ENCODE measurements at places on chromosomes 6 and 20.

DNA sequence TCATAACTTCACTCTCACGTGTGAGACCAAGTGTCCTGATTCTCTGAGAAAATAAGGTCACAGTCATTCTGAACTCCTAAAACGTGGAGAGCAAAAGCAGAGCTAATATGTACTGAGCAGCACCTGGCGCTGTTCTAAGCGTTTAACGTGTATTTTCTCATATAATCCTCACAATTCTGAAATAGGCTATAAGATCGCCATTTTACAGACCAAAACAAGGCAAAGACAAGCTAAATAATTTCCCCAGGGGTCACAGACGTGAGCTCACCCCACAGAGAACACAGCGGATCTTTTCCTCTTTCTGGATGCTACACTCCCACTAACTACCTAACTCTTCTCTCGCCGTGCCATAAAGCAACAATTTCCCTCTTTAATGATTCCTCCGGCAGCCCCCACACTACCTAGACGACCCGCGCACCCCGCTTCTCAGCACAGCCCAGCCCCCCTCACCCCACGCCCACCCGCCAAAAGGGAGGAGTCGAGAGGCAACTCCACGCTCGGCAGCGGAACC lies 636 bp downstream of the SUPT3H start:
- no peak for DNase-seq

- DNase-seq = no peak
Measured at GRCh38 chr20:34643928-34644327, 33.0 kb downstream of the PIGU start.

DNA sequence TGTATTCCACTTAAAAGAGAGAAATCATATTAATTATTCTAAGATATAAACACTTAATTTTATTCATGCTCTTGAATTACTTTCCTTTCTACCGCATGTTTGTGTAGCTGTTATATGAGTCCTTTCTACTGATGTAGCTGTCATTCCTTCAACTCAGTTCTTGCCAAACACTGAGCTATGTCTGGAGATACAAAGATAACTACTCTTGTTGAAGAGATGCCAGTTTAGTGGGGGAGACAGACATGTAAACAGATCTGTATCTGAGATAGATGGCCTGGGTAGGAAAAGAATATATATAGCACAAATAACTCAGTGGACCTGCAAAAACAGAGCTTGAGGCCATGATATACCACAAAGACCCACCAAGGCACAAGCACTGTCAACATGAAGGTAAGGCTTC lies 157.3 kb downstream of the BTBD9 start:
- DNase-seq = no peak

DNA sequence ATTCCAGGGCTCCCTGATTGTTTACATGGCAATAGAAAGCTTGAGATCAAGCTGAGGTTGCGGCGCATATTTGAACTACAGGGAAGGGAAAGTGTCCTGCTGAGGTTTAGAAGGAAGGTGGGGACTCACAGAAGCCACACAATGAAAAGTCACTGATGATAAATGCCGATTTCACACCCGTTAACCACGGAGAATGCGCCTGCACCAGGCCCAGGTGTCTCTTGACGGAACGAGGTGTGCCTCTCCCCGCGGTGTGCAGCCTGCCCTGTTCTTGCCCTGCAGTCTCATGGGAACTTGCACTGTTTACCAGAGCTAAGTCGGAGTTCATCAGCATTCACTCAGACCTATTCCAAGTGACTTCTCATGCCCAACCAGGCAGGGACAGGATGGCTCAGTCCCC lies 90.3 kb downstream of the LY86 start:
- DNase-seq = no peak

DNA sequence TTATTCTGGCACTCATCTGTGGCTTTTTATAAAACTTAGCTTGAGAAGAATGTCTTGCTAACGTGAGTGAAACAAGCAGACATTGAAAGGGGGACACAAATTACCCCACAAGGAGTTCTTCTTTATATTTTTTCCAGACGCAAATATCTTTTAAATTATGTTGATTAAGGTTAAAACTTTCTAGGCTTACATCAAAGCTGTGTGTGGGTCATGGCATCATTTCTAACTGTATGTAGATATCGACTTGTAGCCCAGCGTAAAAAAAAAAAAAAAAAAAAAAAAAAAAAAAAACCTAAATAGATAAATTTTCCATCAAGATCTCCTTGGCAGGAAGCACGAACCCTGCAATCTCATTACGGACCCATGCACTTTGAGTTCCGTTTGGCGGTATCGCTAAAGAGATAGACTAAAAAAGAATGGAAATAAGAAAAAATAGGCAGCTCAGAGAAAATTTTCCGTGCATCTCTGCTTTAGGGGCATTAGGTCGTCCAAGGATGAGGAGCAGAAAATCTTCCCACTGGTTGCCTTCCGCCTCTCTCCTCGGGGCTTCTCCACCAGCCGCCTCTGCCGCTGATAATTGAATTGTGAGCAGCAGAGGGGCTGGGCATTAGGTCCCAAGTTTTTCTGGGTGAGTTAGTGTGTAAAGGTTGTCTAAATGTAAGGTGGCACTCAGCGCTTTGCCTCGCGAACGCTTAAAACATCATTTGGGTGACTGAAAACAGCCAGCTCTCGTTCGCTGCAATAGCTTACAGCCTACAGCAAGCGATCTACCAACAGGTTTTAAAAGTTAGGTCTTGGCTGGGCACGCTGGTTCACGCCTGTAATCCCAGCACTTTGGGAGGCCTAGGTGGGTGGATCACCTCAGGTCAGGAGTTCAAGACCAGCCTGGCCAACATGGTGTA lies 194.0 kb downstream of the TRIM27 start:
- DNase-seq = no peak

GRCh38 chr6:107667790-107668189 lies 156.3 kb downstream of the SCML4 start:
- no peak for DNase-seq

- DNase-seq = no peak
Measured at GRCh38 chr6:35569011-35569461, 56.3 kb upstream of the TULP1 start.
